Activated naive CD4-positive, alpha-beta T cell treated with anti-CD3 and anti-CD28 coated beads for 36 hours (primary cell): ENCODE measurements at places on chromosomes 7 and 10. TPM values are rescaled to one million over a fixed set of nuclear protein-coding genes. Genes with fewer than 3 reads are reported as not detected.

Gene SDHAF3
- total RNA-seq, result 36.3 TPM

Gene SPDYE1
- total RNA-seq, result not detected

Gene FAM25G
- not detected for total RNA-seq

Gene AEBP1
- 10.1 TPM for total RNA-seq

Gene PRKCQ
- 49.5 TPM for total RNA-seq

GRCh38 chr10:94362360-94363250 lies at the start of gene NOC3L:
TSS of gene NOC3L (minus strand) at chr10:94362939. CDS start at chr10:94362838, 101 bp downstream.
- DNase-seq, result peak; percentile 96

DNA sequence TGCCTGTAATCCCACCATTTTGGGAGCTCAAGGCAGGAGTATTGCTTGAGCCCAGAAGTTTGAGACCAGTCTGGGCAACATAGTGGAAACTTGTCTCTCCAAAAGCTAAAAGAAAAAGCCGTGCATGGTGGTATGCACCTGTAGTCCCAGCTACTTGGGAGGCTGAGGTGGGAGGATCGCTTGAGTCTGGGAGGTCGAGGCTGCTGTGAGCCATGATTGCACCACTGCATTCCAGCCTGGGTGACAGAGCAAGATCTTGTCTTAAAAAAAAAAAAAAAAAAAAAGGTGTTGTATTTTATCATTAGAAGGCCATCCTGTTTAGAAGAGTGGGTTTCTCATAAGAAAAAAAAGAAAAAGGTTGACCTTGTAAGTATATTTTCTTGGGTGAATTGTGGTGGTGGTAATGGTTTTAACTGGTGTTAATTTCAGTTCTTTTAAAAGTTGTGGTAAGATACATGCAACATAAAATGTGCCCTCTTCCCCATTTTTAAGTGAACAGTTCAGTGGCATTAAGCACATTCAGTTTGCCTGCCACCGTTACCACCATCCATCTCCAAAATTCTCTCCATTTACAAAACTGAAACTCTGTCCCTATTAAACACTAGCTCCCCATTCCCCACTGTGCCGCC lies 34.7 kb downstream of the GRIFIN start:
- no peak for DNase-seq

GRCh38 chr7:32036557-32036956 lies 33.6 kb downstream of the PDE1C start:
- no peak for DNase-seq

DNA sequence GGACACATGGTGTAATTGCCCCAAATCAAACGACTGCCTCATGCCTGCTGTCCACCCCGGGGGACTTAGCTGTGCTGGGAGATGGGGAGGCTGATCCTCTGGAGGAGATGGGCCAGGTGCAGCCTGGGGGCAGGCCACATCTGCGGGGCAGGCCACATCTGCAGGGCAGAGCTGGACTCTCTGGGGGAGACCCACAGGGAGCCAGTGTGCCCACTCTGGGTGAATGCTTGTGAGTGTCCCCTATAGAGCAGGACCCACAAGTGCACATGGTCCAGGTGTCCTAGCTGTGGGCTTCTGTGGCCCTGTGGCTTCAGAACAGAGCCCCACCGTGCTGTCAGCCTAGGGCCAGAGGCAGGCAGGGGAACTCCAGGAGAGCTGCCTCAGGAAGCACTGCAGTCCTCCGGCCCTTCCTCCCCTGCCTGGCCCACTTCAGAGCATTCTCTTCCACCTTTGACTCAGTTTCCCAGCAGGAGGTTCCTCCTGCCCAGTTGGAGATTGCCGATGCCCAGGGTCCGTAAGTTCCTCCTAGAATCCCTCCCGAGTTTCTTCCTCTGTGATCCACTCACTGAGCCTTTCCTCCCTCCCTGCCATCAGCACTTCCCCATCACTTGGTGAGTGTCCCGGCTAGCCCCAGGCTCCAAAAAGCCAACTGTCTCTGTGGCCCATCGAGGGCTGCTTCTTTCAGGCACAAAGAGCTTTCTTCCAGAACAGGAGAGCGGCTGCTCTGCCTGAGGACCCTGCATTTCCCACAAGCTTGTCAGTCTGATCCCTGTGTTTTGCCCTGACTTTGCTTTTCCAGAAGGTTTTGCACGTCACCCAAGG lies 50.3 kb downstream of the ADCYAP1R1 start:
- DNase-seq, result no peak

DNA sequence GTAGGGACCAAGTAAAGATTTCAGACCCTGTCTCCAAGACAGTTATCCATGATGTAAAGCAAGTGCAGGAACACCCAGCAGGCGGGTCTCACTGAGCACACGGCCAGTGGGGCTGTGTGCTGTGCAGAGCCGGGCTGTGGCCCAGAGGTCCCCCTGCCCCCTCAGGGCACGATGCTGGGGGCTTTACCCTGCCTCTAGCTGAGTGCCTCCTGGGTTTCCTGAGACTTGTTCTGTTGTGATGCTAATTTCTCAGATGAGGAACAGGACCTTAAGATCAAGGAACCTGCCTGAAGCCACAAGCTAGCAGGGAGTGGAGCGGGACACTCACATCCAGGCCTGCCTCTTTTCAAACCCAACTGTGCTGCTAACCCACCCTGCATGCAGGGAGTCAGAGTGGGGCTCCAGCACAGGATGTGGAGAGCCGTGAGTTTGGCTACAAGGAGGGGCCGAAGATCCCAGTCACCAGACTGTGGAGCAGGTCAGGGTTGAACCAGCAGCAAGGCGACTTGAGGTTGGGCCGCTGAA lies 76.1 kb upstream of the LYZL2 start:
- peak; percentile 50 for DNase-seq

GRCh38 chr10:72253578-72253977 lies 20.1 kb upstream of the DDIT4 start:
- no peak for DNase-seq

- peak; percentile 13 for DNase-seq
These were observed at the start of gene STEAP4 for GRCh38 chr7:88306590-88307048. TSS of gene STEAP4 (minus strand) at chr7:88306894. CDS start at chr7:88284269, 22,625 bp downstream.

DNA sequence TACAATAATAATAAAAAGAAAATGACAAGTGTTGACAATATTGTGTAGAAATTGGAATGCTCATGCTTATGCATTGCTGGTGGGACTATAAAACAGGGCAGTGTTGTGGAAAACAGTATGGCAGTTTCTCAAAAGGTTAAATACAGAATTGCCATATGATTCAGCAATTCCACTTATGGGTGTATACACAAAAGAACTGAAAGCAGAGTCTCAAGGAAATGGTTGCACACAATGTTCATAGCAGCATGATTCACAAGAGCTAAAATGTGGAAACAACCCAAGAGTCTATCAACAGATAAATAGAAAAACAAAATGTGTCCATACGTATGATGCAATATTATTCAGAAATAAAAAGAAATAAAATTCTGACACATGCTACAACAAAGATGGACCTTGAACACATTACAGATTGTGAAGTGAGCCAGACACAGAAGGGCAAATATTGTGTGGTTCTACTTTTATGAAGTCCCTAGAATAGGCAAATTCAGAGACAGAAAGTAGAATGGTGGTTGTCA lies 64.8 kb upstream of the GRM8 start:
- no peak for DNase-seq

DNA sequence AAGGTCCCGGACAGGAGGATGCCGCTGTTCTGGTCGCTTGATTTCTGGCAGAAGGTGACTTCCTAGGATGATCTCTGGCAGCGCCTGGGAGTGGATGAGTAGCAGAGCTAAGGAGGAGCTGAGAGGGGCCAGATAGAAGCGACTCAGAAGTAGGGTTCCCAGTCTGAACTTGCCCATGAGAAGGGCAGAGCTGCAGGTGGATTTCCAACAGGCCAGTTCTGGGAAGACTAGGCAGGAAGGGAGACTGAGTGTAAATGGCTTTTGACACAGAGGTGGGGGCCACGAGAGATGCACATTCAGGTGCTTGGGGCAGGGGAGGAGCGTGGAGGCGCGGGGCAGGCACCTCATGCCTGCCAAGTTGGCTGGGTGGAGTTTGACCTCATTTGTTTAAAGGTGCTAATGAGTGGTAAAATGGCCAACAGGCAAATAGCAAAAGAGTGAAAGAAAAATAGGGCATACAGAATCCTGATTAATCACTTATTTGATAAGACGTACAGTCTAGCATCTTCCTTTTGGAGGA lies 58.8 kb downstream of the SHH start:
- no peak for DNase-seq

GRCh38 chr7:30166155-30166840 lies 31.5 kb downstream of the MTURN start:
- DNase-seq, result no peak

DNA sequence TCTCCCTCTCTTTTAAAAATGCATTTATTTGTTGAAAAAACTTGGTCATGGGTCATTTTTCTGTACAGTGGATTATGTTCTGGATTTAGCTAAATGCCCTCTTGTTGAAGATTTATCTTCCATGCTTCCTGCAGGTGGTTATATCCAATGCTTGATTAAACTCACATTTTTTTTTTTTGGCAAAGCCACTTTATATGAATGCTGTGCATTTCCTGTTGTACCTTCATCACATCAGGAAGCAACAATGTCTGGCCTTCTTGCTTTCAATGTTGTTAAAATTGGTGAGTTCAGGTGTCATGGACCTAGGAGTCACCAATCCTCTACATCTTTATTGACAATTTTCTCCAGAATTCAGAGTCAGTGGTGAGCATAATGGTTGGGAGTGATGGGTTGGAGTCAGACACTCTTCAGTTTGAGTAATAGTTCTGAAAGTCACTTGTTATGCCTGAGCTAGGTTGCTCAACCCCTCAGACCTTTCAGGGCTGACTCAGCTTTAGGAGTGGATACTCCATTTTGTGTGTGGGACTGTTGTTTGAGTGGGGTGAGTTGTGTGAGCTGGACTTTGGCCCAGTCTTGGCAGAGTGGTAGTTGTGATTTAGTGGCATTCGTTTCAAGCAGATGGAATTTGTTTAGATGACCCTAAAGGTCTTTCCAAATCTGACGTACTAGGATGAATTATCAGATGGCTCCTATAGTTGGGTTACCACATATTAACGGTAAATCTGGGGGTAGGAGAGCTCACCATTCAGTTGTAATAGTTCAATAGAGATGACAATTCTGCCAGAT lies 213.5 kb upstream of the ZNF32 start:
- no peak for DNase-seq

DNA sequence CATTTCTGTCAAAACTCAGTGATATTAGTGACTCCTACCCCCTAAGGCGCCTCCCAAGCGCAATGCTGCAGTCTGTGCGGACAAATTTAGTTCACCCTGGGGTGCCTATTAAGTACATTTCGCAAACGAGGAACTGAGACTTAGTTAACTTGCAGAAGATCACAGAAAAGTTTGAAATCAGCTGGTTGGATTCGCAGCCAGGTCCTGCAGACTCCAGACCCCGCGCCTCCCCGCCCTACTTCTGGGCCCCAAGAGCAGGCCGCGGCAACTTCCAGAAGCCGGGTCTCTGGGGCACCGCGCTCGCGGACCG lies 588 bp downstream of the CYREN start:
- DNase-seq, result no peak

DNA sequence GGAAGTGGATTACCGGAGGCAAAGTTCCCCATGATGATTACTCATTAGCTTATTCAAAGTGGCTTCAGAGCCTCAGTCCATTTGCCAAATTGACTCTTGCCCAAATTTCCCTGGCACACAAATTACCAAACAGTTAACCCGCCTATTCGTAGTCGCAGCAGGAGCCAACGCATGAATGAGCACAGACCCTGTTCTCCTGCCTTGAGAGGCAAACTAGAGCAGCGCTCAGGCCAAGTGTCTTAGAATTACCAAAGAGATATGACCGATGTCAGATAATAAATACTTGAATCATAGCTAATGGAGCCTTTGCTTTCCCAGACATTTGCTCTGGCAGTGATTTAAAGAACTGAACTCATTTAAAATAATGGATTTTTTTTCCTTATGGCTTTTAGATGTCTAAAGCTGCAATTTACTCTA lies 64.9 kb downstream of the CTTNBP2 start:
- no peak for DNase-seq

DNA sequence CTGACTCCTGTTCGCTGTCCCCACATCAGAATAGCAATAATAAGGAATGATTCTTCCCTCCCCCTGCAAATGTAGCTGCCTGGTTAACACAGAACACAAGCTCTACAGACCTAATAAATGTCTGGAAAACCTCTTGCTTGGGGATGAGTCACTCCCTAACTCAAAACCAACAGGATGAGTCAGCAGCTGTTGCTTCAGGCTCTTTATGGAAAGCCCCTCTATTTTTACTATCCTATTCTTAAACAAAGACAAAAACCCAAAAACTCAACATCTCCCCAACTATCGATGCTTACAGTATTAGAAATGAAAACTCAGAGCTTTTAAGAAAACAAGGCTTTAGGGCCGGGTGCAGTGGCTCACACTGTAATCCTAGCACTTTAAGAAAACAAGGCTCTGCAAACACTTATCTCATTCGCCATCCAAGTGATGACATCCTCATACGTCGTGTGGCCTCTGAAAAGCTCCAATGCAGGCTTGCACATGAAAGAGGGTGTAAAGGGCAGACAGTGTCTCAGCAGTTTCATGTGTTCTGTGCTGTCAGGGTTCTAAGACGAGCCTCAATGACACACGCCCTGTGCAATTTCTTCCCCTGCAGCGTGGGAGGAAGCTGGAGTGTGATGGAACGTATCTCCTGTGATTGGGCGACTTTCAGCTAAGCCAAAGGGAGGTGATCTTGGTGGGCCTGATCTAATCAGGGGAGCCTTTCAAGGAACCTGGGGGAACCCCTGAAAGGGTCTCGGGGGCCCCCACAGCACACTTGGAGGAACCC lies 70.1 kb downstream of the AMZ1 start:
- peak; percentile 91 for DNase-seq

GRCh38 chr10:79136236-79137005 lies 67.7 kb downstream of the ZMIZ1 start:
- DNase-seq, result no peak

DNA sequence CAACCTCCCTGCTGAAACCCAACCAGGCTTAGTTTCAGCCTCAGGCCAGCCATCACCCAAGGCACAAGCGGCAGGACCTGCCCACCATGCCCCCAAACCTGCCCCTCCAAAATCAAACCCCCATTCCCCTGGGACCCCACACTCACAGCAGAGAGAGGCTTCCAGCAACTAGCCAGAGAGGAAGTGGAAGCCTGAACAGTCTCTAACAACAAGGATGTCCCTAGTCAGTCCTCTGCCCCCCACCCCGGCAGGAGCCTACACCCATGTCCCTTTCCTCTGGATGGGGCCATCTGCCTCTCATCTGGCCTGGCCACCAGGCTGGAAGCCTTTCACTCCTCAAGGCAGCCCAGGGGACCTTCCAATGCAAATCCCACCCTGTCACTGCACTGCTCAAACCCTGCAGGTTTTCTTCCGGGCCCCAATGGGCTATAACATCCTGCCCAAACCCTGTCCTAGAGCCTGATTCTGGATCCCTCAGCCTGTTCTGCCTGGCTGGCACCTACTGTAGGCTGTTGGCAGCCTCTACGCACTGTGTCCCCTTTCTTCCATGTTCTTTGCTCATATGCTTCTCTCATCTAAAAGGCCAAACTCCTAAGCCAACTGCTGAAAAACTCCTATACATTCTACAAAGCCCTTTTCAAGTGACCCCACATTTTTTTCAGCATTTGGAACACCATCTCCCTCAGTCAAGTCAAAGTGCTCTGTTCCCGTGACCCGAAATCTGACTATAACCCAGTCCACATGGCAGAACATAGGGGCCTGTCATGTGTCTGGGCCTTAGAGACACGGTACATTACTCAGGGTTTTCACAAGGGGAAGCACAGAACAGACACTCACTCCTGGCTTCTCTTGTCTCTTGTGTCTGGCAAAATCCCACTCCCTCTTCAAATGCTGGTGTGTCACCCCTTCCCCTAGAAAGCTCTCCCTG lies 253.3 kb downstream of the TNS3 start:
- DNase-seq, result no peak

- DNase-seq, result no peak
These were observed 337.5 kb upstream of the KCND2 start for GRCh38 chr7:119935418-119936025.
